Naive thymus-derived CD8-positive, alpha-beta T cell (primary cell): ENCODE measurements at places on chromosomes 7 and 10. TPM values are rescaled to one million over a fixed set of nuclear protein-coding genes. Genes with fewer than 3 reads are reported as not detected.

DNA sequence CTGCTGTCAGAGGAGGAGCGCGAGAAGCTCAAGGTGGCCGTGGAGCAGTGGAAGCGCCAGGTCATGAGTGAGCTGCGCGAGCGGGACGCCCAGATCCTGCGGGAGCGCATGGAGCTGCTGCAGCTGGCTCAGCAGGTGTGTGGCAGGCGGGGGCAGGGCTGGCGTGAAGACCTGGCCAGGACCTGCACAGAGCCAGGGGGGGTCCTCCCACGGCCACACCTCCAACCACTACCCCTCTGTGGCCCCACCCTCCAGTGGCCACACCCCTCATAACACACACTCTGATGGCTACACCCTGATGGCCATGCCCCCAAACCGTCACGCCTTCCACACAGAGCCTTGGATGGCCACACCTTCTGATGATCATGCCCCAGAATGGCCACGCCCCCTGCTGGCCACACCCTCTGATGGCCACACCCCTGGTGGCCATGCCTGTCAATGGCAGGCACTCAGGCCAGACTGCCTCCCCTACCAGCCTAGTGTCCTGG is 23.4 kb upstream of the DPYSL4 start:
- peak; percentile 49 for DNase-seq

Gene CPXM2
- not detected for polyA plus RNA-seq

- no peak for DNase-seq
Observed at GRCh38 chr7:118737935-118738334, 513.4 kb downstream of the ANKRD7 start.

DNA sequence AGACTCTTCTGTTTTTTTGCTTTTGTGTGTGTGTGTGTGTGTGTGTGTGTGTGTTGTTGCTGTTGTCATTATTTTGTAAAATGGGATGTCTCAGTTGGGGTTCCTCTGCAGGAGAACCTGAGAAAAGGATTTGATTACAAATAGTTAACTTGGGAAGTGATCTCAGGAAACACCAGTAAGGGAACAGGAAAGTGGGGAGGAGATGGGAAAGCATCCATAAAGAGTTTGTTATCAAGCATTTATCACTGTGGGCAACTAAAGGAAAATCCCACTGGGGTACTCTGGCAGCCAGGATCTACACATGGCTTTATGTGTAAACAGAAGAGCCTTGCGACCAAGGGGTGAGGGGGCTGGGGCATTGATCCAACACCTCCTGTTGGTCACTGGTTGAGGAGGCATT is 485.4 kb downstream of the KCNMA1 start:
- DNase-seq: no peak

DNA sequence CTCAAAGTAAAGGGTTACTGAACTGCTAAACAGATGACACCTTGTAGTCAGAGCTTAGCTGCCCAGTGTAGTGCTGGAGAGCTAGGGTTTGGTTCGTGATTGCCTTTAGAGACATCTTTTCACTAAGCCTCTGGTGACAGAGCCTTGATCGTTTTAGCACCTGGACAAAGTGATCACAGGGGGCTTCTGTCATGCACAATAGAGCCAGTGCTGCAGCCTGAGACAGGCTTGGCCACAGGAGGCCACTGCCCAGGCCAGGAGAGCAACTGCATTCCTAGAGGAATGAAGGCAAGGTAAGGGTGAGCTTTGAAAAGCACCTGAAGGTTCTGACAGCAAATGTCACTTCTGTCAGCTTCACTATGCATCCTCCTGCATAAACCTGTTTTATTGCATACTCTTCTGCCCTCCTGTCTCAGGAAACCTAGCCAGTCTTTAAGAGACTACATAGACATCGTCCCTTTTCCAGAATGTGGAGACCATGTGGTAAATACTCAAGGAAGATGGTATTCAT is 122.9 kb downstream of the NPY start:
- DNase-seq: no peak

DNA sequence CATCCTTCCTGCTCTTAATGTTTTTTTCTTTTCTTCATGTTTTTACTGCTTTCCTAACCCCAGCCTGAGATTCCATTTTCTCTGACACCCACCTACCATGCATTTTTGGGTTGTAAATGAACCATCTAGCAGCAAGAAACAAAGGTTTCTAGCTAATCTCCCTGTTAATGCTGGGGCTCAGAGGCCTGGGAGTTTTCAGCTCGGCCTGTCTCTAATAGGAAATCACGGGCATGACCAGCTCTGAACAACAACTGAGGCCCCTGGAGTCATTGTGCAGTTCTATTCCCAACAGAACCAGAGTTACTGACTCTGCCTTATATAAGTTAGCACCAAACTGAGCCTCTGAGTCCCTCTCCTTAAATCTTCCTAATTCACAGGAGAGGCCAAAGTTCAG is 134.8 kb downstream of the CFAP58 start:
- no peak for DNase-seq

DNA sequence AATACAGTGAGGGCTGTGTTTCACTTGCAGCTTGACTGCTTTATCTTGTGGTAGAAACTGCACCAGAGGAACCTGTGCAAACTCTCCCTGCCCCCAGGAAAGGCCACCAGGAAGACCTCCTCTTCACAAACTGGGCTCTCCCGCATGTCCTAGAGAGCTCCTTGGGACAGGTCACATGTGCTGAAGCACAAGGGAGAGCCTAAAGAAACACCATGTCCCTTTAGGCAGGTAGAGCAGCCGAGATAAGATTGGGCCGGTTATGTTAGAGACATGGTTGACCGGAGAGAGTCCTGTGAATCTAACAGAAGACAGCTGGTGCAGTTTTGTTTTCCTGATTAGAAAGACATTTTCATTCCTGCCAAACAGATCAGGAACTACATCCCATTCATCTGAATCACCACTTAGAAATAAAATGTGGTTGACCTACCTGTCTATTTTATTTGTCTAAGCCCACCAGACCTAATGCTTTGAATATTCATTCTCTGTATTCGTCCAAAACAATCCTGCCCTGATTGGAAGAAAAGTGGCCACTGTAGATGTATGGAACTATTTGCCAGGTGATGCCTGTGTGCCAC is 224.1 kb downstream of the GLI3 start:
- DNase-seq: no peak
